WTC11 (cell line): ENCODE measurements at places on chromosomes 1 and 21.

DNA sequence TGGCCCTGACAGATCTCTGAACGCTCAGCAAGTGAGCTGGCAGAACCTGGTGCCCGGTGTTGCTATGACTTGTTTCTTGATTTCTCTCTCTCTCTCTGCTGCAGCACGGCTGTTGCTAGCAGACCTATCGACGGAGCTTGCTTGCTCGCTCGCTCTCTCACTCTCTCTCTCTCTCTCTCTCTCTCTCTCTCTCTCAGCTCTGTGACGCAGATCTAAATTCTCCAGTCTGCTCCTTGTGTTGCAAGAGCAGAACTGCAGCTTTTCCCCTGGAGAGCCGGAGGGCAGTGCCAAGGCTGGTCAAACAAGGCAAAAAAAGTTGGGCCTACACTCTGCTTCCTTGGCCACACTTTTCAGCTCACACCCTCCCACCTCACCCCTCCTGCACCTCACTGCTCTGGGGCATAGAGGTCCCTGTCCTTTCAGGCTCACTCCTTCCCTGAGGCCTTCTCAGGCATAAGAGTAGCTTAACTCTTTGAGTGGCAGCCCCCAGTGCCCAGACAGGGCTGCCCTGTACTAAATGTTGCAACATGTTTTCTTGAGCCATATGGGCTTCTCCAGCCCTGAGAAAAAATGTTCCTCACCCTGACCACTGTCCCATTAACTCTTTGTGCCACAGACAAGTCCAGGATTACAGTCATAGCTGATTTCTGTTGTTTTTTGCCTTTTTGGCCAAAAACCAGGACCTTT is 72.2 kb downstream of the CD46 start:
- no peaks in the 10 kb centered on the region for H3K27me3 ChIP-seq
- no peak overlapping the region for H3K27ac ChIP-seq
- H3K36me3 ChIP-seq, result no peaks in the 10 kb centered on the region
- no peak overlapping the region for H3K4me3 ChIP-seq

- no peak overlapping the region for H3K4me3 ChIP-seq
- no peak for DNase-seq
- no peaks in the 10 kb centered on the region for H3K27me3 ChIP-seq
- H3K27ac ChIP-seq, result no peak overlapping the region
These were observed 357.5 kb upstream of the RUNX1 start for GRCh38 chr21:35406635-35407034.

- no peak overlapping the region for H3K4me3 ChIP-seq
- DNase-seq, result no peak
- peaks cover 26% of the 10 kb centered on the region for H3K4me1 ChIP-seq
- no peaks in the 10 kb centered on the region for H3K27me3 ChIP-seq
These were observed 148.1 kb downstream of the FGGY start for GRCh38 chr1:59445040-59445439.

DNA sequence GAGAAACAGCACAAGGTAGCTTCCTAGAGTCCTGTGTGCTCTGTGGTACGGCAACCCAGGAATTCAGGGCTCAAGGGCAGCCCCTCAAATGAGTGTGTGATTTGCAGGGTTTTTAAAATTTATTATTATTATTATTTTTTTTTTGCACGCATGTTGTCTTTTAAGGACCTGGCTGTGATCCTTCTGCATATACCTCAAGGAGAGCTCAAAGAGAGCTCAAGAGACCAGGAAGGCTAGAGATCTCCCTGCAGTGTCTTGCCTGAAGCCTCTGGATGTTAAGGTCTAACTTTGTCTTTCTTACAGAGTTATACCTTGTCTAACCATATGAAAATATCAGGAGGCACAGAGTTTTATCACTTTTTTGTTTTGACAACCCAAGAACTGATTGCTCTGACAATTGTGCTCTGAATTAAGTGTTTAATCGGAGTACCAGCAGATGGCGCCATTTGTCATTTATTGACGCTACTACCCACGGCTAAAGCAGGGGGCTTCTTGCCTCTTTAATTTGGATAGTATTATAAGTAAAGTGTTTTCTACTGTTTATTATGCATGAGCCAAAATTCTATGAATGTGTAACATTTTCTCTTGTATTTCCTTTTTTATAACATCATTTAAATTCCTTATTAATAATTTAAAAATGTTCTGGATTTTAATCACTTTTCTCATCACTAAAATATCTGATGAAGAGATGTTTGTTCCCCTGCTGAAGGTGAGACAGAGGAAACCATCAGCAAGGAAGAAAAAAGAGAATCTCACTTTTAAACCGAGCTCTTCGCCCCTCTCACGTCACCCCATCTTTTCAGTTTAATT is 35.8 kb upstream of the LMO4 start:
- H3K4me1 ChIP-seq, result peaks cover 35% of the 10 kb centered on the region
- peak; percentile 72 for DNase-seq
- no peaks in the 10 kb centered on the region for H3K27me3 ChIP-seq
- H3K36me3 ChIP-seq, result no peaks in the 10 kb centered on the region
- no peak overlapping the region for H3K27ac ChIP-seq
- H3K4me3 ChIP-seq, result no peak overlapping the region

DNA sequence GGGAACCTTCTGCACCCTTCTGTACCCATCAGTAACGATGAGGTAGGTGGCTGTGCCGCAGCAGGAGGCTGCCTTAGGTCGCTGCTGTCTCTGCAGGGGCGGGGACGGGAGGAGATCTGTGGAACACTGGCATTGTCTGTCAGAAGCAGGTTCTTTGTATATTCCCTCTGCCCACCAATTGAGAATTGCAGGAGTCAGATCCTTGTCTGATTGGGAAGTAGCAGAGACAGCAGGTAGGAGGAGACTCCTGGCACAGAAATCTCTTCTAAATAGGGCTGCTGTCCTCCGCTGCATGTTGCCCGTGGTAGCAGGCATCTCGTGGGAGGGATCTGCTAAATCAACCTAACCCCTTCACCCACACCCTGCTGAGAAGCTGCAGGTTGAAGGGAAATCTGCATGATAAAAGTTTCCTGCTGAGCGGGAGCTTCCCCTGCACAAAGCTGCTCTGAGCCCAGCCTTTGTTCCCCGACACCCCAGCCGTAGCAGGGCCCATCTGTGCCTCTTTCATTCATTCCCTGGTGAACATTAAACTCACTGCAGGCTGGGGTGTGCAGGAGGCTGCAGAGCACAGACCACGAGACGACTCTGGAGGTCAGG is 15.9 kb downstream of the SARS1 start:
- H3K4me1 ChIP-seq, result peaks cover 64% of the 10 kb centered on the region
- H3K36me3 ChIP-seq, result peaks cover 28% of the 10 kb centered on the region
- H3K27ac ChIP-seq, result peak overlapping the region; percentile 98
- DNase-seq, result peak; percentile 89

- peaks cover 41% of the 10 kb centered on the region for H3K4me1 ChIP-seq
- H3K36me3 ChIP-seq, result peaks cover 54% of the 10 kb centered on the region
- no peaks in the 10 kb centered on the region for H3K27me3 ChIP-seq
- DNase-seq, result peak; percentile 29
These were observed 24.9 kb downstream of the SETD4 start for GRCh38 chr21:36035381-36035791.

GRCh38 chr1:207909687-207910086 is 1.2 kb downstream of the CD34 start:
- peaks cover 51% of the 10 kb centered on the region for H3K27me3 ChIP-seq
- H3K27ac ChIP-seq, result no peak overlapping the region
- DNase-seq, result no peak
- H3K36me3 ChIP-seq, result no peaks in the 10 kb centered on the region
- H3K4me1 ChIP-seq, result peaks cover 13% of the 10 kb centered on the region
- no peak overlapping the region for H3K4me3 ChIP-seq

- H3K36me3 ChIP-seq, result no peaks in the 10 kb centered on the region
- no peaks in the 10 kb centered on the region for H3K4me1 ChIP-seq
- DNase-seq, result peak; percentile 69
- peaks cover 95% of the 10 kb centered on the region for H3K27me3 ChIP-seq
- no peak overlapping the region for H3K27ac ChIP-seq
These were observed 575 bp downstream of the TRIM67 start for GRCh38 chr1:231162297-231162969.

DNA sequence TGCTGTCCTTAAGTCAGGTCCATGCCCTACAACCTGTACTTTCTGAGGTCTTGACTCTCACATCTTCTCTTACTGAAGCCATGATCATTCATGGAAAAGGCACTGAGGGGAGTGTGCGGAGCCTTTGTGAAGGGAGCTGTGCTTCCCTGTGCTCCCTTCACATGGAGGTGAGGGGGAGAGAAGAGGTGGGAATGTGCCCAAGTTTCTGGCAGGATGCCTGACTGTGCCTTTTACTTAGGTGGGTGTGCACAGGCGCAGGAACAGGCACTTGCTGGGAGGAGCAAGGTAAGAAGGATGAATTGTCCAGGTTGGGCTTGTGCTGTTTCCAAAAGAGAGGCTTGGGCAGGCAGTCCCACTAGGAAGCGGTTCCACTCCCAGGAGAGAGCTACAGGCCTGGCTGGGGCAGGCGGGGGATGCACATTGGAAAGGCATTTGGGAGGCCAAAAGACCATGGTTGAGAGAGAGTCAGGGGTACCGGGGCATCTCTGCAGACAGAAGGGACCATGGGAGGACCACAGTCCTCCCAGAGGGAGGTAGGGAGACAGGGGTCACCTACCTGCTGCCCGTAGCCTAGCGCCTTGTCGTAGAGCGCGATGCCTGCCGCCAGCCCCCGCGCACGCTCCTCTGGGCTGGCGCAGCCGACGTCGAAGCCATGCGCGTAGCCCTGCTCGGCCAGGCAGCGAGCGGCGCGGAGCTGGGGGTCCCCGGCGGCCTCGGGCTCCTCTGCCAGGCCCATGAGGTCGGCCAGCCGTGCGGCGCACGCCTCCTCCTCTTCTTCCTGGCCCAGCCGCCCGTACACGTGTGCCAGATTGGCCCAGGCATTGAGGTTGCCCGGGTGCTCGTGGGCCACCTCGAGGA is 853 bp downstream of the TTC22 start:
- DNase-seq, result no peak
- H3K4me1 ChIP-seq, result peaks cover 9% of the 10 kb centered on the region; the same call in 1 of the 2 replicates
- peak overlapping the region; percentile 27 for H3K4me3 ChIP-seq
- no peaks in the 10 kb centered on the region for H3K36me3 ChIP-seq
- peaks cover 13% of the 10 kb centered on the region for H3K27me3 ChIP-seq

DNA sequence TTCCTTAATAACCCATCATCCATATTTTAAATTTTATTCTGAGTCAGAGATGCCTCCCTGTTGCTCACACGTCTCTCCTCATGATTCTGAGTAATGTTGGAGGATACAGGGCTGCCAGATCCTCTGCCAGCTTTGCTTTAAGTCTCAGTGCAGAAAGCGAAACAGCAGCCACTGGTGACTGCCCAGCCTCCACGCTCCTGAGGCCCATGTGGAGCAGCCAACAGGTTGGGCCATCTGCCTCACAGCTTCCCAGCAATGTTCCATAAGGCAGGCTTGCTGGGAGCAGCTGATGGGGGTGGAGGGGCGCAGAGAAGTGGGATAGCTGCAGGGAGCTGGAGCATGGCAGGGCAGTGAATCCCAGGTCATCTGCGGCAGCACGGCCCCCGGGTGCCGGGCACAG is 104.2 kb downstream of the IGSF21 start:
- peaks cover 44% of the 10 kb centered on the region for H3K4me1 ChIP-seq
- no peak overlapping the region for H3K4me3 ChIP-seq
- H3K27me3 ChIP-seq, result no peaks in the 10 kb centered on the region

DNA sequence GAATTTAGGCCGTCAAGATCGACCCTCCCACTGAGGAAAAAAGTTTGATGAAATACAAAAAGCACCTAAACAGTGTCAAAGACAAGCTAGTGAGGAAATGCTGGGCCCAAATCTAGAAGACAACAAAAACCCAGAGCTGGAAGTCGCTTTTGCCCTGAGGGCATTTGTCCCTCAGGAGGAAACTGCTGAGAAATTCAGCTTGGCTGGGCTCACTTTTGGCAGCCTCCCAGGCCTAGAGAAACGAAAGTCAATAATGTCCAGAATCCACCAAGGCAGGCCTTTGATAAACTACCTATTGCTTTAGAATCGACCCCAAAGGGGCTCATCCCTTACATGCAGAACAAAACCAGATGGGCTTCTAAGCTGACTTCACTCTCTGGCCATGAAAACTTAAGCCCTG is 38.9 kb downstream of the SYT2 start:
- H3K4me3 ChIP-seq, result no peak overlapping the region
- peaks cover 11% of the 10 kb centered on the region; the same call in 1 of the 2 replicates for H3K4me1 ChIP-seq
- peaks cover 3% of the 10 kb centered on the region for H3K36me3 ChIP-seq
- peak overlapping the region; percentile 69; the same call in 1 of the 2 replicates for H3K27ac ChIP-seq
- no peaks in the 10 kb centered on the region for H3K27me3 ChIP-seq
- no peak for DNase-seq

DNA sequence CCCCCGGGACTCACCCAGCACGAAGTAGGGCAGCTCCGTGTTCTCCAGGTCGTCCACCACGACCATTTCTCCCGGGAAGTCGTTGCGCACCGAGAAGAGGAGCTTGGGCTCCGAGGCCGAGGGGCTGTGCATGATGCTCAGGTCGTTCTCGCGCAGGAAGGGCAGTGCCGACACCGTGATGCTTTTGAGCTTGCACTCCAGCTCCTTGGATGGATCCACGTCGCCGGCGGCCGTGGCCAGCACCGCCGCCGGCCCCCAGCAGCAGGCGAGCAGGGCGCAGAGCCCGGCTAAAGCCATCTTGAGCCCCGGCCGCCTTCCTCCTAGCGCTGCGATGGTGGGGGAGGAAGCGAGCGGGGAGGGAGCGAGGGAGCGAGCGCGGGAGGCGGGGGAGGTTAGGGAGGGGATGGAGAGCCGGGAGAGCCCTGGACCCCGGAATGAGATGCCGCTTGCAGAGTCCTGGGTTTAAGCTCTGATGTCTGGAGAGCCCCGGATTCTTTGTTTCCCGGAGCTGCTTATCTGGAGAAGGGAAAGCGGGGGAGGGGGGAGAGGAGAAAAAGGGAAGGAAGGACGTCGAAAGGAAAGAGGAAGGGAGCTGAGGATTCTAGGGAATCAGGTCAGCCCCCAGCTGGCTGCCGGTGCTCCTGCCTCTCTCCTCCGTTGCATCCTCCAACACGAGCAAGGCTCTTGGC is at the start of gene ASTN1:
Gene ASTN1 (minus strand): TSS at position 333 of the 689 bp plus-strand sequence. CDS start 36 bp downstream, at position 297.
- H3K4me3 ChIP-seq, result peak within 1 kb of the TSS; percentile 90
- H3K27me3 ChIP-seq, result peaks cover 26% of the 10 kb centered on the region; the same call in 1 of the 2 replicates
- peaks cover 9% of the 10 kb centered on the region for H3K4me1 ChIP-seq

DNA sequence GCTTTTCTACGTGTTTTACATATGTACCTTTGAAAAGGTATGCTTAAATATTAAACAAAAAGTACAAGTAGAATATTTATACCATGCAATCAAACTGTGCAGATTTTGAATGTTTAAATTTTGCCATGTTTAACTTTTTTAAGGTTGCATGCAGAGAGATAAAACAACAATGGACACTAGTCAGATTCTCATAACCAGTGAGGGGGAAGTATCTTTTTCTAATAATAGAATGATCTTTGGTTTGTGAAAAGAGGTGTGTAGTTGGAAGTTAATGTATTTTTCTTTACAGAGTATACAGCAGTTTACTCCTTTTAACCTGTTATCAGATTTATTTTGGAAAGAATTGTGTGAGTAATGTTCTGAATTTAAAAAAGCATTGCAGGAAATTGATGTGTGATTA is 27.1 kb downstream of the POU2F1 start:
- no peak overlapping the region for H3K4me3 ChIP-seq
- peaks cover 16% of the 10 kb centered on the region for H3K36me3 ChIP-seq
- no peaks in the 10 kb centered on the region for H3K27me3 ChIP-seq
- peaks cover 28% of the 10 kb centered on the region for H3K4me1 ChIP-seq
- DNase-seq, result no peak
- H3K27ac ChIP-seq, result no peak overlapping the region; the same call in 1 of the 2 replicates
